Stimulated activated CD8-positive, alpha-beta memory T cell treated with anti-CD3 and anti-CD28 coated beads, Interleukin-2, amount 100 ng/mL, for 1 hour (primary cell): ENCODE measurements at places on chromosomes 4 and X.

DNA sequence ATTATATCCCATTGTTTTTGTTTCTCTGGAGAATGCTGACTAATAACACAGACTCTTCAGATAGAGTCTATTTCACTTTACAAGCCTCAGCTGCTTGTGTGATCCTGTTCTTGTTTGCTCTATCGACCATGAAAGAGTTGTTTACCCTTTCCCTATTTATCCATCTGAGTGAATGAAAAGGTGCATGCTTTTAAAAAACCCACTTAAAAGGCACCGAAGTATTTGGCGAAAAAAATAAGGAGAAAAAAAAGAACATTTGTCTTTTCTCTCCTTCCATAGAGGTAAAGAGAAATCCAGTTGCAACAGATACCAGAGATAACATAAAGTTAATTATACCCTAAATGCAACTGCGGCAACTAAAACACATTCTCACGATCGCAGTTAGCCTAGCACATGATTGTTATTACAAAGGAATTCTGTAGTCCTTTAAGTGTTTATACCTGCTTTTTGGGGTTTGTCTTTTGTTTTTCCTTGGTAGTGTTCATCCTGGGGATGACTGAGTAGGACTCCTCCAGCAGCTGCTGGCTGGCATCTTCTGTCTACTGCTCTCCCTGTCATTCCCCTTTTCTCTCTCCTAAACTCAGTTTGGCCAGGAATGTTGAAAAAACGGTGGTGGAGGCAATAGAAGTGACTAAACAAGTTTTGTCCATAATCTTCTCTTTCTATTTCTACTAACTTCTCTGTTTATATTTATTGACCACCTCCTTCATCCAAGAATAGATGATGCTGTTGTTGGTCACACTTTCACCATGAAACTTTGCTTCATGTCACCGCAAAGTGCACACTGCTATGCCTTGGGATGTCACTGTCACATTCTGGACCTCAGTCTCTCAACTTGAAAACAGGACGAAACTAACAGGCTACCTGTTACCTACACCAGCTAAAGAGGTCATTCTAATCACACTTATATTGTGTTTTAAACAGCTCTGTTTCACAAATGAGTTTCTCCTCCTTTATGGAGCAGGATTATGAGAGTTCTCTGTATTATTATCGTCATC is 41.9 kb upstream of the FRAS1 start:
- no peak for DNase-seq

DNA sequence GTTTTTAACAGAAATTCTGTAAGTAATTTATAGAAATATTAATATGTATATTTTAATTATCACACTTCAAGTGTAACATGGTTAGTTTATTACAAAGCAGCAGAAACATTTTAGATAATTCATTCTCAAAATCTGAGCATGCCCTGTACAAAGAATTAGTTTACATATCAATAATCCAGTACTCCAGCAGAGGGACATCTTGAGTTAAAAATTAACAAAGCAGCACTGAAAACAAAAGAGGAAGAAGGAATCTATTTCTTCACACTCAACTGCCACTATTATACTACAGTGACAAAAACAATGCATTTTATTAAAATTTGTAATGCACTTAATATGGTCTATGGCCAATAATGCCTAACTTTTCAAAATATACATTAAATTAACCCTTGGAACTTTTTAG is 179.1 kb upstream of the KLHL4 start:
- no peak for DNase-seq

DNA sequence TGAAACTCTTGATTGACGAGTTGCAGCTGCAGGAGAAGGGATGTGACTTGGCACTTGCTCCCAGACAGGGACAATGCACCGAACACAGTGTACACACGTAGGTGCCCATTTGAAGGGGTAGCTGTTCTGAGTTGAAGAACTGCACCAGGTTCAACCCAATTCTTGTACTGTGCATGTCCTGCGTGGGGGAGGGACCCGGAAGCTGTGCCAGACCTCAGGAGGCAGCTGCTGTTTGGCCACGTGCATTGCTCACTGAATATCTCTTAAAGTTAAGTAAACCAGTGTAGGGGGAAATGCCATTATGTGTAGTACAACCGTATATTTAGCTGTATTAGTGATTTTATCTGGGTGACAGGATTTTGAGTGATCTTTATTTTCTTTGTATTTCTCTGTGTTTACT is 12.0 kb upstream of the RBBP7 start:
- no peak for DNase-seq

DNA sequence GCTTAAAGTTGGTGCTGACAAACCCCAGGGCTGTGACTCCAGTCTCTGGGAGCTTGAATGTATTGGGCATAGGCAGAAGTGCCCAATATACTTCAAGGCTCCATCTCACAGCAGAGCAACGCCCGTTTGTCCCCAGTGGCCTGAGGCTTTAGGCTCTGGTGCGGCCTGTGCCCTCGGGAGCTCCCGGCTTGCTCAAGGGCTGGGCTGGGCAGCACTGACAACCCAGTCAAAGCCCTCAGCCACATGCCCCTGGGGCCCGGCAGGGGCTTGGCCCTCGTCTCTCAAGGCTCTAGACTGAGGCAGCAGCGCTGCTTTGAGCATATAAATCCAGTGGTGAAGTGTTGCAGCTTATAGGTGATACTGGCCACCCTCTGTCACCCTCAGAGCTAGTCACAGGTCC is 203.7 kb downstream of the AFAP1 start:
- no peak for DNase-seq

- no peak for DNase-seq
Measured at GRCh38 chr4:32607978-32608377, 1887.8 kb downstream of the PCDH7 start.

DNA sequence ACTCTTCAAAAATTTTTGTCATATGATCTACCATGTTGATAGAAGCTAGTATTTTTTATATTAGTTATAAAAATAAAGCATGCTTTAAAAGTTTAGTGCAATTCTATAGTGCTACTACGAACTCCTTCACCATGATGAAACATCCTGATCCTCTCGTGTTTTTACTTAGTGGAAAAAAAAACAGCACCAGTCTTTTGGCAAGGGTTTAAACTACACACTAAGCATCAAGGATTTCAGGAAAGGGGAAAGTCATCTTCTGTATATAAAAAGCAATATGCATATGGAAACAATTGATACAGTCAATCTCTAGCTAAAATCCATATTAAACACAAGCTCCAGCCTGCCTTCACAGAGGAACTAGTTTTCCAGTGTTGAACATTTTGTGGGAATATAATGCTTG is 18.7 kb downstream of the CHM start:
- no peak for DNase-seq

- no peak for DNase-seq
Measured at GRCh38 chr4:101347267-101347556, at the start of gene PPP3CA. PPP3CA (minus strand) TSS chr4:101347526.

DNA sequence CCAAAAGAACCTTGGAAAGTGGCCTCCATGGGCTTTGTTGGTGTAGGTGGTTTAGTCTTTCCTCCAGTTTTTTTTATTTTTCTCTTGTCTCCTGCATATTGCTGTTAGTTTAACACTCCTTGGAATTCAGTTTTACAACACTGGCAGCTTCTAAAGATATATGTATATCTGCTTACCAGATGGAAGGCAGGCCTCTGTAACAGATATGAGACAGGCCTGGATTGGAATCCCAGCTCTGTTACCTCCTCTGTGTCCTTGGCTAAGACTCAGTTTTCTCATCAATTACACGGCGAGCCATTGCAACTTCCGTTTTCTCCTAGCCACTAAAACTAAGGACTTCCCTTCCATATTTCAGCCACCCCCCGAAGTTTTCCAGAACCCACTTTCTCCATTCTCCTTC is 133.4 kb upstream of the SMAD1 start:
- DNase-seq, result no peak

- DNase-seq, result no peak
Measured at GRCh38 chrX:63441717-63442116, 90.6 kb upstream of the SPIN4 start.
